ENCODE measurements at places on chromosomes 3 and 15.

GRCh38 chr3:71109241-71109976, 474.1 kb downstream of the FOXP1 start:
- DNase-seq: no peak

DNA sequence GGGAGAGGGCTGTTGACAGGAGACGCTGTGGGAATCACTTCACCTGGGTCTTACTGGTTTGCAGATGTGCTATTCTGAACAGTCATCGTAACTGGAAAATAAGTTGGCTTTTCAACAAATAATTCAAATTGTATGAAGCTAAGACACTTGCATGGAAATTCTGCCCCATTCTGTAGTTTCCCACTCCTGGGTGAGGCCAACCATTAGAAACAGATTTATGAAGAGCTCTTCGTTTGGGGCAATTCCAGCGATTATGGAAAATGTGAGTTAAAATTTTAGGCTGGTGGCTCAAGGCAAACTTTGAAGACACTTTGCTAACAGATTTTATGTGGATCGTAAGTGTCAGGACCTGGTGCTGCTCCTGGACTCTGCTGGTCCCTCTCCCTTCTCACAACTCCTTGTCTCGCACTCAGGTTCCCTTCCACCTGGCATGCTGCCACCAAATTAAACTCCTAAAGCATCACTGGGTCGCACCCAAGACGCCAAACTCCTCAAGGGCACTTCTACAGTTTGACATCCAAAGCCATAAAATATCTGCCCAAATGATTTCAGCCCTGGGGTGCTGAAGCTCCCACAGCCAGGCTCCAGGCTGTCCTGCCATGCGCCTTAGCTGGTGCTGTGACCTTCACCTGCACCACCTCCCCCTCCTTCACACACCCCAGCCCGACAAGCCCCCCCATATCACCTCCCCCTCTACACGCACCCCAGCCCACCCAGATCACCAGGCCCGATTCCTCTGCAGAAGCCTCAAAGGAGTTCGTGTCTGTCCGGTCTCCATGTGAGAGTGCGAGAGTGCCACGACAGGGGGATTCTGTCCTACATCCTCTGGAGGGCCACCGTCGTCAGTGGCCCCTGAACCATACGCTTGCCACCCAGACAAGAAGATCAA, 138.4 kb downstream of the NSMCE3 start:
- DNase-seq: no peak

- DNase-seq: no peak
These were observed 52.6 kb downstream of the LRRC28 start for GRCh38 chr15:99303907-99304306.

DNA sequence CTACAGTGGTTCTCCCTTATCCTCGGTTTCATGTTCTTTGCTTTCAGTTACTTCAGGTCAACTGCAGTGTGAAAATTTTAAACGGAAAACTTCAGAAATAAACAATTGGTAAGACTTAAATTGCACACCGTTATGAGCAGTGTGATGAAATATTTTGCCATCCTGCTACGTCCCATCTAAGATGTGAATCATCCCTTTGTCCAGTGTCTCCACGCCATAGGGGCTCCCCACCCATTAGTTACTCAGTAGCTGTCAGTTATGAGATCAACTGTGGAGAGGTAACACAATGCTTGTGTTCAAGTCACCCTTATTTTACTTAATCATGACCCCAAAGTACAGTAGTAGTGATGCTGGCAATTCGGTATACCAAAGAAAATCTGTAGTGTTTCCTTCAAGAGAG, 47.4 kb downstream of the TJP1 start:
- no peak for DNase-seq

DNA sequence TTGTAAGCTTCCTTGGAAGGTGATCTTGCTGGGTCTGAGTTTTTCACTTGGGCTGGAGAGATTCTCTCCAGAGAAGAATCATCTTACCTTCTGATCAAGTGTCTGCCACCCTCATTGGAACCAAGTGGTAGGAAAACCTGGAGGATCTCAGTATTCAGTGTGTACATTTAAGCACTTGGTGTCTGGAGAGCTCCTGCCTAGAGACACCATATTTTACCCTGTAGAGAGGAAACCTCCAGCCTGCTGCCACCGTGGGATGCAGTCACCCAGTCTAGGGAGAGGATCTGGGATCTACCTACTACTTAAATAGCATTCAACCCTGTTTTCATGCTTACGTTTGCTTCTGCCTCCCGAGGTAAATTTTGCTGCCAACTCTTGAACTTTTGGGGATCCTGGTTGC, 274.3 kb downstream of the SV2B start:
- DNase-seq: no peak

DNA sequence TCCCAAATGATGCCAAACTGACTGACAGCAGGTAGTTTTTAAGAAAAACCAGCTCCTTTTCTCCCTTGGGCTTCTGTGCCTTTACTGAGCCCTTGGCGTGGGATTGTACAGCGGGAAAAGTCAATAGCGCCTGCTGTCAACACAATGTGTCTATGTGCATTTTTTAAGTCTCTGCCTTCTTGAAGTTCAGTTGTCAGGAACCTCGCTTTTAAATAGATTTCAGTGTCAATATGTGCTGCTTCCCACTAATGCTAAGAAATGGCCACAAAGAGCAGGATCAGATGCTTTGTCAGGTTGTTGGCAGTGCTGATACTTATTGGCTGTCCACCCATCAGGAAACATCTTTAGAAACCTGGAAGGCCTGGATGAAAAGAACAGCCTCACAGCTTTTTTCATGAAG, 424.4 kb downstream of the C3orf38 start:
- DNase-seq: no peak

DNA sequence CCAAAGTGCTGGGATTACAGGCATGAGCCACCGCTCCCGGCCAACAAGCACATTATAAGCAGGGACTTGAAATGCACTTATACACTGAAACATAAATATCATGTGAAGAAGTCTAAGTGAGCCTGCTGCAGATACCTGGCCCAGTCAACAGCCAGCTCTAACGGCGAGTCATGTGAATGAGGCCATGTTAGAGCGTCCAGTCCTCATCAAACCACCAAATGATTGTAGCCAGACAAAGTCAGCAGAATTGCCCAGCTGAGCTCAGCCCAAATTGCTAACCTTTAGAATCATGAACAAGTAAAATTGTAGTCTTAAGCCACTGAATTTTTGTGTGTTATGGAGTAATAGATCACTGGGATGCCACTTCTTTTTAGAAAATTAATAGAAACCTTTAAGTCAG, 37.8 kb upstream of the UACA start:
- DNase-seq: no peak

DNA sequence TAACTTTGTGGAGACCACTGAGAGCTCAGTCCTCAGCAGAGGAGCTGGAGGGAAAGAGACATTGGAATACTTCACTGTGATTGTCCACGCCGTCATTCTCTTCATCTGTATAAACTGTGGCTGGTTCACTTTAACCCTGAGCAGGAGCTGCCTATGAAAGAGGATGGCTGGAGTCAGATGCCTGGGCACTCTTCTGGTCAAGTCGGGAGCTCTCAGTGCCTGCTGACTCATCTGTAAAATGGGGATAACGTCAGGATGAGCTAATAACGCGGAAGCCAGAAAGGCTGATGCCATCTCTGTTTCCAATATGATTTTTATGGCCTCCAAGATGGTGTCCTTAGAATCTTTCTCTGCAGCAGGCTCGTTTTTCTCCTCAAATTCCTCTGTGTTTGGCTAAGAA, 51.6 kb upstream of the MRPS22 start:
- no peak for DNase-seq

GRCh38 chr15:38997841-38998240, 433.2 kb upstream of the RASGRP1 start:
- no peak for DNase-seq

GRCh38 chr15:72925661-72926060, 126.6 kb upstream of the NEO1 start:
- DNase-seq: no peak

DNA sequence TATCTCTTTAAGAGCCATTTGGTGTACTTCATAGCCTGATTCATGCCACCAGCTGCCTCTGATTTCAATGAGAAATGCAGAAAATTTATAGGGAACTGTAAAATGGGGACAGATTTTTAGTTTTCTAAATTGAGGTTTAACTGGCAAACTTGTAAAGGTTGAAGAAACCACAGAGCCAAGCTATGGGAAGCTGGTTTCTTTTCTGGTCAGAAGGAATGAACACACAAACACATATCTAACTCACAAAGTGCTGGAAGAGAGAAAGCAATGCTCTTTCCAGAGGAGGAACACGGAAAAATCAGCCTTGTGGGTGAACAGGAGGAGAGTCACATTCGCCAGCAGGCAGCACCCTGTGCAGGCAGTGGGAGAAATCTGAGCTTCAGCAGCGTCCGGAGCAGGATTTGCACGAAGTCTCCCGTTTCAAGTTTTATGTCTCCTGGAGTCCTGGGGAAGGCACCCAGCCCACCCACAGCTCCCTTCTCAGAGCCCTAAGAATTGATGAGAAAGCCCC, 481 bp downstream of the MASP1 start:
- no peak for DNase-seq

All from WERI-Rb-1 (cell line).